ENCODE measurements at places on chromosomes 2 and 18.
A peak's percentile ranks its signal among the peaks of the same experiment; 100 is the strongest.

GRCh38 chr2:160747501-160748170 lies 254.0 kb upstream of the RBMS1 start:
- DNase-seq, result no peak

DNA sequence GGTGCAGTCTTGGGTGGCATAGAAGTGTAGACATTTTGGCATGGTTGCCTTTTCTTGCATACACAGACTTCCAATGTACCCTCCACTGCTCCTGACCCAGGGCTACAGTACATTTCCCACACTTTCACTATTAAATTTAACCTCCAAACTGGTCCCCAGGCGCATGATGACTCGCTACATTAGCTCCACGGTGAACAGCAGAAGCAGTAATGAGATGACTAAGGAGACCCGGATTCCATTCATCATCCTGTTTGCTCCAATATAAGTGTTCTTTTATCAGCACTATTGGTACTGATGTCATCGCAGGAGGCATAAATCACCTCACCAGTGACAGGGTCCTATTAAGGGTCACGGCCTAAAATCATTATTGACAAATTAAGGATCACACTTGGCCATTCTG lies 316.5 kb downstream of the EN1 start:
- DNase-seq, result no peak

DNA sequence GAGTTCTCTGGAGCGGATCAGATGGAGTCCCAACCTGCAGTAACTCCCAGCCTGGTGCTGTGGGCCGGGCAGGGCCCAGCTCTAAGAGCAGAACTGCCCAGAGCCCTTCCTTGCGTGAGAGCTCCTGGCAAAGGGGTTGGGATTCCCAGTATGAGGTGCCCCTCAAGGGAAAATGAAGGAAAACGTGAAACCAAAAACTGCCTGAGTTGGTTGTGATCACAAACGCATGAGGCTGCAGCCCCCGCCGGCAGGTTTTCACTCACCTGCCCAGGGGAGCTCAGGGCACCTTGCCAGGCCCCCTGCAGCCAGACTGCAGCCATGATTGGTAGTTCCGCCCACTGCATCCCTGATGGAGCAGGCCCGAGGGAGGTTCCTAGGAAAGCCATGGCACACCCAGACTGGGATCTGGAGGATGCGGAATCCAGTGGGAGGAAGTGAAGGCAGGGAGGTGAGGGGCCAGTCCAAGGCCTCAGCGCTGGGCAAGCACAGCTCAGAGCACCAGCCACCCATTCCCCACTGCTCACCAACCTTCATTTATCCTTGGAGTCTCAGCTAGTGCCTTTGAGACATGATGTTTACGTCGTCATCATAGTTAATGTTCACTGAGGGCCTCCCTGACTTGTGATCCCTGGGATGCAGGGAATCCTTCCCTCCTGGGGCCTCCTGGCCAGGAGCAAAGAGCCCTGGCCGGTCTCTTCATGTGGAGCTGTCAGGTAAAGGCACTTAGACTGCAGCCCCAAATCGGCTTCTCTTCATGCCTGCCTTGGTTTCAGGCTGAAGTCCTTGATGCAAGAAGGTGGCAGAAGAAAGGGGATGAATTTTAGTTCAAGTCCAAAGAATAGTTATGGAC lies 103.2 kb downstream of the INHBB start:
- DNase-seq, result no peak

GRCh38 chr18:47893939-47894699 lies 36.3 kb downstream of the SMAD2 start:
- no peak for DNase-seq

GRCh38 chr18:75369026-75369721 lies 58.3 kb downstream of the SMIM21 start:
- no peak for DNase-seq

DNA sequence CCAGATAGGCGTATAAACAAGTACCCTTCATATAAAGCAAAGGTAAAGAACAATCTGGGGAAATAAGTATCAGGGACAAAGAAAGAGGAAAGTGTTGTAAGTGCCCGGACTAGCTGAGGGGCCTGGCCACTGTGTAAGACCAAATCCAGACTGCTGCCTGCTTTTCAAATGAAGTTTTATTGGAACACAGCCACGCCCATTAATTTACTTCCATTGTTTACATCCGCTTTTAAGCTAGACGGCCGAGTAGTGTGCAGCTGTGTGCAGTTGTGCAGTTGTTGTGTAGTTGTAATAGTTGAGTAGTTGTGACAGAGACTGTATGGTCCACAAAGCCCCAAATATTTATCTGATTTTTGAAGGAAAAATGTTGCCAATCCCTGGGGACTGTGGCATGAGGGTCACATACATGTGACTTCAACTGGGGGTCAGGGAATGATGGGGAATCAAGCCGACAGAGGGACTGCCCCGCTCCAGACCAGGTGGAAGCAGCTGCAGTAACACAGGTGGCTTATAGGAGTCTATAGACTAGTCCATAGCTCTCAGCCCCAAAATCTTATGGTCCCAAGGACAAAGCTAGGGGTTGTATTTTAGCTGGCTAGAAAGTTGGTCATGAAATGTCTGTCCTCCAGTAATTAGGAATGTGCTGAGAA lies 30.0 kb downstream of the FHL2 start:
- no peak for DNase-seq

DNA sequence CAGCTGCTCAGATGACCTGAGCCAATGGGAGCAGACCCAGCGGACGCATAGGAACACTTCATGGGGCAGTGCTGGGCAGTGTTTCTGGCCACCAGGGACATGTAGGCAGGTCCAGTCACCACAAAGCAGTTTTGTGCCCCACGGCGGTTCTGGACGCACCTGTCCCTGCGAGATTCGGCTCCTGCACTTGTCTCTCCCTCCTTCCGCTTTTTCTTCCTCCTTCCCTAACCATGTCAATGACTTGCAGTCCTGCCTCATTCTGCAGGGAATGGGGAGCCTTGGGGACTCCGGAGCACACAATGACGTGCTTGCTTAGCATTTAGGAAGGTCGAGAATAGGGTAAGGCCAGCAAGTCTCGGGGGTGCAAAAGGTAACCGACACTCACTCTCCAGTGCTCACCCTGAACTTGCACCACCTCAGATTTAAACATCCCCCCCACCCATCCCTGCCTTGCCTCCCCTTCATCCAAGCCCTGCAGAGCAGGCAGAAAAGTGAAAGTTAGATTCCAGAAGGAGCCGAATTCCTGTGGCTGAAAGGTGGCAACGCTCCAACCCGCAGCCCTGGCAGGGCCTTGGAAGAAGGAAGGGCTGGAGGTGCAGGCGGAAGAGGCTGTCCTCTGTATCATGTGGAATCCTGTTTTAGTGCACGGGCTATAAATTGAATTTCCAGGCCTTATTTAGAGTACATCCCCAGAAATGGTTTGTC lies 40.5 kb upstream of the ATG16L1 start:
- DNase-seq, result peak; percentile 24

GRCh38 chr2:9678544-9678943 lies 47.7 kb upstream of the YWHAQ start:
- DNase-seq, result no peak

- DNase-seq, result no peak
Observed at GRCh38 chr18:78080081-78080480, 830.4 kb downstream of the GALR1 start.

- no peak for DNase-seq
Observed at GRCh38 chr2:68365087-68365486, at the start of gene PLEK. PLEK (plus strand) TSS chr2:68365282; CDS start chr2:68365352, 70 bp downstream.

GRCh38 chr2:172031536-172031935 lies 31.8 kb downstream of the METAP1D start:
- no peak for DNase-seq

DNA sequence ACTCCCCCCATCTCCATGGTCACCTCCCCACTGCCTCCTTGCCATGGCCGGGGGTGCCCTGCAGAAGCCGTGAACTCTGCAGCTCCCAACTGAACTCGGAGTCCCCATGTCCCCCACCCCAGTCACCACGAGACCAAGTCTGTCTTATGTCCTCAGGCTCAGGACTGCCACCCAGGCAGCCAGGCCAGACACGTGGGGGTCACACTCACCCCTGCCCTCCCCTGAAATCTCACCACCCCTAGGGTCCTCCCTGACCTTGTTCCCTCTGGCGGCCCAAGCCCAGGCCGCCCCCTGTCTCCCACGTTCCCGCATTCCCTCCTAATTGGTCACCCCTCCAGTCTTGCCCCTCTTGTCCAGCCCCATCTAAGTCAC lies 11.0 kb downstream of the AQP12A start:
- no peak for DNase-seq

DNA sequence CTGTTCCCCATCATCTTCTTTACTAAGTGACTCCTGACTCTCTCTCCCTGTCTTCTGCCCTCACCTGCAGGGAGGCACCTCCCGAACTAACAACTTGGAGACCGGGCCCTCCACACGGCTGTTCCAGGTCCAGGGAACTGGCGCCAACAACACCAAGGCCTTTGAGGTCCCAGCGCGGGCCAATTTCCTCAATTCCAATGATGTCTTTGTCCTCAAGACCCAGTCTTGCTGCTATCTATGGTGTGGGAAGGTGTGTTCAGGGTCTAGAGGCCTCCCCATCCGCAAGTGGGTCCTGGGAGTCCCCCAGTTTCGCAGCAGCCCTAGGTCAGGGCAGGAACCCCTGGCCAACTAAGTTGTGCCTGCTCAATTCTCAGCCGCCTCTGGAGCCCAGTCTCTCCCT lies 15.5 kb downstream of the VIL1 start:
- no peak for DNase-seq

GRCh38 chr2:212968284-212969081 lies 182.9 kb downstream of the IKZF2 start:
- no peak for DNase-seq

- no peak for DNase-seq
Observed at GRCh38 chr2:8737571-8738175, 55.8 kb downstream of the ID2 start.

- no peak for DNase-seq
Observed at GRCh38 chr18:34866739-34867138, 156.6 kb downstream of the DTNA start.

- no peak for DNase-seq
Observed at GRCh38 chr2:64943387-64944150, 45.6 kb upstream of the SLC1A4 start.

DNA sequence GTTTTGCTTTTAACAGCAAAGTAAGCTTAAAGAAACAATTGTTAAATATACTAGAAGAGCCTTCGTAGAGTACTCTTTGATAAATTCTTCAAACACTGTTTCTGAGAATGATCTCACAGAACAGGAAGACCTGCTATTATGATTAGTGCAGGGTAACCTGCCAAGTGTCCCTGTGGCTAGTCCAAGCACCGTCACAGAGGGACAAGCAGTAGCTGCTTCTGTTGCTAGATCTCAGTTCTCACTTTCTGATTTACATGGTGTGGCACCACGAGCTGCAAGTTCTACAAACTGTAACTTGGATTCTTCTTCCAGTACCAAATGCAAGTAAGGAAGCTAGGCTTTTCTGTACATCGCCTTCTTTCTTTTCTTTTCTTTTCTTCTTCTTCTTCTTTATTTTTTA lies 121.5 kb downstream of the PIEZO2 start:
- DNase-seq, result no peak

- no peak for DNase-seq
Observed at GRCh38 chr18:3653851-3654441, 204.0 kb downstream of the TGIF1 start.

GRCh38 chr2:104734937-104735586 lies 118.9 kb upstream of the POU3F3 start:
- DNase-seq, result peak; percentile 27
